Right renal pelvis (tissue), 4 donors: ENCODE measurements at places on chromosomes 3 and 15. TPM values are rescaled to one million over a fixed set of nuclear protein-coding genes. Genes with fewer than 3 reads are reported as not detected.

- DNase-seq = no peak
These were observed 40.4 kb downstream of the BHLHE40 start for GRCh38 chr3:5019411-5020241.

DNA sequence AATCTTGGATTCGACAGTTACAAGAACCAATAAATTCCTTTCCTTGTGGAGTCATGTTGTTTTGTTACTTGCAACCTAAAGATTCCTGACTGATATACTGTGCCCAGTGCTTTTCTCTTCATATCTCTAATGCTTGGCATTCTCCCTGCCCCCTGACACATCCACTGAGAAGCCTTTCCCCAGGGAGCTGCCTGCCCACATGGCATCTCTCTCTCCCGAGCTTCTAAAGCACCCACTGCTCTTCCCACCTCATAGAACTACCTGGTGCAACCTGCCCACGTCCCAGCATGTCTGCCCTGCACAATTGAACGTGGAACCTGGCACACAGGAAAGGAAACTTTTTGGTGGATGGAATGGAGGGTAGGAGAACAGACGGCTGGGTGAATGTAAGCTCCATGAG, 6.8 kb downstream of the CYP8B1 start:
- DNase-seq = no peak

- DNase-seq = no peak
These were observed 233.5 kb upstream of the ATP10A start for GRCh38 chr15:26096581-26096980.

The SLC24A5 gene
- 0.93 TPM for polyA plus RNA-seq

The SPINT1 gene
- 72.3 TPM for polyA plus RNA-seq

GRCh38 chr3:128416578-128417211, 50.0 kb downstream of the DNAJB8 start:
- DNase-seq = no peak

DNA sequence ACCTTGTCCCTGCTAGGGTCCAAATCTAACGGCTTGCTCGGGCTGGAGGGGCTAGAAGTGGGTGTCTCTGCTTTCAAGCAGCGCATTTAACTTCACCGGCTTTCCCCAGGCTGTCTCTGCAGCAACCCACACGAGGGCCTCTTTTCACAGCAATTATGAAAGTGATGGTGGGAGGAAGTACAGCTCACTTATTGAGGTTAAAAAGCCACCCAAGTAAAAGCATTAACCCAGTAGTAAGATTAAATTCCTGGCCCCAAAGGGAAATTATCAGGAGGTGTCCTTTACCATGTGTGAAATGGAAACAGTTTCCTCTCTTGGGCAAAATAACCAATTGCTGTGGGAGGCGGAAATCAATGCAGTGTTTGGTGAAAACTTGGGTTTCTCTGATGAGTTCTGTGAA, 41.1 kb downstream of the NGRN start:
- DNase-seq = no peak

The CCR1 gene
- 2.3 TPM for polyA plus RNA-seq

DNA sequence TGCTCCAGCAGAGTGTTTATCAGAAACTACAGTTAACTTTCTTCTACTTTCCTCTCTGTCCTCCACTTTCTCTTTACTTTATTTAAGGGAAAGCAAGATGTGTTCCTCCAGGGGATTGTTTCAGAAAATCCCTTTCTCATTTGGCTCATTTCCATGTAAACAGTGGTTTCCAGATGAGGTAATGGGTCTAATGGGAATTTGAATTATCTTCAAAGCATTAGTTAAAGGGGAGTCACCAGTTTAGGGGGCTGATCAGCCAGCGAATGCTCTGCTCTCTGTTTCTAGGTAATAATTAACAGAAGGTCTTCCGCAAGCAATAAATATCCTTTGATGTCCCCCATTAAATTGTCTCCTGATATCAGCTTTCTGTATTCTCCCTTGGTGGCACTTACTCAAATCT, 30.4 kb upstream of the ZNF639 start:
- DNase-seq = no peak

DNA sequence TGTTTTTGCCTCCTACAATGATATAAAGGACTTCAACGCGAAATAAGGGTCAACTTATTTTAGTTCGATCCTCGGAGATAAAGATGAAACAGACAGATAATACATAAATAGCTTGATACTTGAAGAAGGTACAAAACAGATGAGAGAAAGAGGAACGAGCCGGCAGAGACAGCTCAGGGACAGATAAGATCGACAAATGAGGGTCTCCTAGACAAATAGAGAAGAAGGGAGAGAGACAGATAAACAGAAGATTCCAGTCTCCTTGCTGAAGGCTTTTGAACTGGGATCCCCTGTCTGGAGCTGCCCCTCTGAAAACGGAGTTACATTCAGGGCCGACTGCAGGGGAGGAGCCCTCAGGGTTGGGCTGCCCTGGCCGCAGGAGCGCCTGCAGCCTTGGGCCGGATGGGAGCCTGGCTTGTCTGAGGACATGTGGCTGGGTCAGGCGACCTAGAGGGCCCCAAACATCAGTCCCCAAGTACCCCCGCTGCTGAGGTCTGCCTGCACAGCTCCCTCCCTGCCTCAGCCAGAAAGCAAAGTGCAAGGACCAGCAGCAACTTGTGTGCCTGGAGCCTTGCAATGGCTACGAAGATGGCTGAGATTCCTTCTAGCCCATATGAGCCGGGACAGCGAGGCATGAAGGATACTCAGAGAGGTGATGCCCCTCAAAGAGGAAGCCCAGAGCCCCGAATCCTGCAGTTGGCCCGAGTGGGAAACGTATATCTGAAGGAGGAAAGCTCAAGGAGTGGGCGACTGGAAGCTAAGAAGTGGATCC, 926 bp upstream of the SKOR1 start:
- DNase-seq = no peak

The TGM5 gene
- not detected for polyA plus RNA-seq

GRCh38 chr15:28106294-28107110, 7.4 kb upstream of the OCA2 start:
- DNase-seq = no peak

DNA sequence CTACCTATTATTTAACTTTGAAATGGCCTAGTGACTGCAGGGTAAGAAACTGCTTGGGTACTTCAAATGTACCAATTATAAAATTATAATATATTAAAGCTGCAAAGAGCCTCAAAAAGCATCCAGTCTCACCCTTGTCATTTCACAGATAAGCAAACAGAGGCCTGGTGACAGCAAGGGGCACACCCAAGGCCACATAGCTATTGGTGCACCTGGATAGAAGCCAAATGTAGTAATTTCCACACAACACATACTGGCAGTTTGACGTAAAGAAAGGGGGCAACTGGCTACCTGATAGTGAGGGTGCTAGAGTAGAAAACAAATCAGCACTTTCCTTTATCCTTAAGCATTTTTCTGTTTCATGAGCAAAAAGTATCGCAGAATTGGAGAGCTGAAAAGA, 51.1 kb downstream of the IFT57 start:
- DNase-seq = no peak

- no peak for DNase-seq
These were observed 41.8 kb downstream of the HOMER2 start for GRCh38 chr15:82910721-82911120.

DNA sequence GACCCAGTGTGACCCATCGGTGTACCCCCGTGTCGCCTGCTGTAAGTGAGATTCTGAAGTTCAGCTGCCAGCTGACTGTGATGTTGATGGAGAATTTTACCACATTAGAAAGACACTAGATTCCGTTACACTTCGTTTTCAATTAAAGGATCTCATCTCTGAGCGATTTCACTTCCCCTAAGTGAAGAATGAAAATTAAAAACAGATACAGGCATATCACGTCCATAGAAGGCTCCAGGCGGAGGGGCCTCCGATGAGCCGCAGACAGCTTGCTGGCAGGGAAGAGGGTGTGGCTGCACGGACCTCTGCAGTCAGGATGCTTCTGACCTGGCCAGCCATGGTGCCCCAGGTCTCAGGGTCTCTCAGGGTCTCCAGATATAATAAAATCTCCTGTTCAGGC, 6.6 kb upstream of the CPN2 start:
- no peak for DNase-seq

DNA sequence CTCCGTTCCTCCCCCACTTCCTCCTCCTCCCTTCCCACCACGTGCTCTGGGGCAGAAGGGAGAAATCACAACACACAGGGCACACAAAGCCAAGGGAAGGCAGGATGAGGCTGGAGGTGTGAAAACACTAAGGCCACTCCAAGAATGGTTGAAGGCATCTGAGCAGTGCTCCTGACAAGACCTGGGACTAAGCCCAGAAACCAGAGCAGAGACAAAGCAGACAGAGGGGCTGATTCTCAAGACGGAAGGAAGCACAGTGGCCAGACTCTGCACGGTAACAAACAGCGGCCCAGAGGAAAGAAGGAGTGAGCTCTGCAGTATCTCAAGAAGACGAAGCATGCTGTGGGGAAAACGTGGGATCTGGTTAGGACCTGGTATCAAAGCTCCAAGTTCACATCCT, 78.1 kb downstream of the ADCY5 start:
- DNase-seq = no peak

The CMTM7 gene
- 48.9 TPM for polyA plus RNA-seq

DNA sequence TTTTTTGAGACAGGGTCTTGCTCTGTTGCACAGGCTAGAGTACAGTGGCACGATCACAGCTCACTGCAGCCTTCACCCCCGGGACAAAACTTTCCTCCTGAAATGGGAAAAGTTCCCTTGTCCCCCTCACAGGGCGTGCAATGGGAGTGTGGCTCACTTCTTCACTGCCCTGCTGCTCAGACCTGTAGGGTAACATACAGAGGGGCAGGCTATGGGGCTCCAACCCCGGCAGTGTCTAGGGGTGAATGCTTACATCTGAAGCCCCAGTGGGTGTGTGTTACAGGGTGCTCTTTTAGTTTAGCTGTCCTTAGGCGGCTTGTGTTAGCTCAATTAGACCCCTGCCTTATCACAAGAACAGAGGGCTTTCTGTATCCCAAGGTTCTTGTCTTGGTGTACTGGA, 157.3 kb downstream of the RBPMS2 start:
- DNase-seq = no peak

DNA sequence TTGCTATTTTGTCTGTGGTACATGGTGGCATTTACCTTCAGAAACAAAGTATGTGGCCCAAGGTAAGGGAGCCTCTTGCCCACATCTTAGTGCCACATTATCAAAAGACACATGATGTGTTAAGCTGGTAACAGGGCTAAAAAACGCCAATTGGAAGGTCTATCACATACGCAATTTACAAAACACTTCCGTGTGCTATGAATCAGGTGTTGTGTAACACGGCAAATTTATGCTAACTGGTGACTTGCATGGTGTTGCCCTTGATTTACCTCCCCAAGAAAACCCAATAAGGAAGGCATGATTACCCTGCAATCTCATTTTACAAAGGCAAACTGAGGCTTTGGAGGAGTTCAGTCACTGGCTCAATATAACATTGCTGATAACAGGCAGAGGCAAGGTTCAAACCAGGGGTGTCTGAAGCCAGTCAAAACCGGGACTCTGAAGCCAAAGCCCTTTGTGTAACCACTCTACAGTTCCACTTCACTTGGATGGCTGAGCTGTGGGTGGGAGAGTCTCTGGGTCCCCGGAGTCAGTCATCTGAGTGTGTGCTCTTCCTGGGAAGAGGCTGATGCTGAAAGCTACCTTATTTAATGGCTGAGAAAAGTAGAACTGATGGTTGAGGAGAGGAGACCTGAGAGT, 103.9 kb upstream of the BCL6 start:
- DNase-seq = no peak

DNA sequence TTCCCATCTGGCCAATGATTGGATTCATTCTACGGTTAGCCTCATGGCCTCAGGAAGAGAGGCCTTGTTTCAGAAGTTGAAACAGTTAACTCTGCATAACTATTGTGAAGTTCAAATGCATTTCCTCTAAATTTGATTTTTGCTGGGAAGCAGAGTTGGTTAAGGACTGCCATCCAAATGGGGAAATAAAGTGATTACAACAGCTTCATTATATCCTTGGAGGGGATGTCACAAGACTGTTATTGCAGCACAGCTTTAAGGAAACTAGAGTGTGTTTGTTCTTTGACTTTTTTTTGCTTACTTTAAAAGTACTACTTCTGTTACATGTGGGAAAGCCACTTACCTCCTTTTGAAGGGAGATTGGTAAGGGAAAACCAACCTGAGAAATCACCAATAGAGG, 164.8 kb downstream of the AKAP13 start:
- DNase-seq = no peak

DNA sequence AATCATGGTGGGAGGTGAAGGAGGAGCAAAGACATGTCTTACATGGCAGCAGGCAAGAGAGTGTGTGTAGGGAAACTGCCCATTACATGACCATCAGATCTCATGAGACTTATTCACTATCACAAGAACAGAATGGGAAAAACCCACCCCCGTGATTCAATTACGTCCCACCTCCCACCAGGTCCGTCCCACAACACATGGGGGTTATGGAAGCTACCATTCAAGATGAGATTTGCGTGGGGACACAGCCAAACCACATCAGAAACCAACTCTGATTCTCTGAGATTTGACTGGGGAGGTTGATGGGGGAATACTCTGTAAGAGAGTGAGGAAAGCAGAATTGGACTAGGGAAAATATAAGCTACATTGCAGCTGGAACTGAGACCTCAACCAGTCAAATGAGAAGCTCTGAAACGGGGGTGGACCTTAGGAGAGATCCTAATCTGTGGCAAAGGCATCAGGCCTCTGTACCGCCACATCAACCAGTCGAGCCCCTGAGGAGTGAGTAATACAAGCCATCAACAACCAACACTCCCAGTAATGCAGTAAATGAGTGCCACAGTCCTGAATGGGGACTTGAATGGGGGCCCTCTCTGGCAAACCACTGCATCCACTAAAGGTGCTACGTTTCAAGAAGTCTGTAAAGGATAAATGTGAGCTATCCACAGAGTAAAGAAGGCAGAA, 207.9 kb upstream of the GADL1 start:
- no peak for DNase-seq

DNA sequence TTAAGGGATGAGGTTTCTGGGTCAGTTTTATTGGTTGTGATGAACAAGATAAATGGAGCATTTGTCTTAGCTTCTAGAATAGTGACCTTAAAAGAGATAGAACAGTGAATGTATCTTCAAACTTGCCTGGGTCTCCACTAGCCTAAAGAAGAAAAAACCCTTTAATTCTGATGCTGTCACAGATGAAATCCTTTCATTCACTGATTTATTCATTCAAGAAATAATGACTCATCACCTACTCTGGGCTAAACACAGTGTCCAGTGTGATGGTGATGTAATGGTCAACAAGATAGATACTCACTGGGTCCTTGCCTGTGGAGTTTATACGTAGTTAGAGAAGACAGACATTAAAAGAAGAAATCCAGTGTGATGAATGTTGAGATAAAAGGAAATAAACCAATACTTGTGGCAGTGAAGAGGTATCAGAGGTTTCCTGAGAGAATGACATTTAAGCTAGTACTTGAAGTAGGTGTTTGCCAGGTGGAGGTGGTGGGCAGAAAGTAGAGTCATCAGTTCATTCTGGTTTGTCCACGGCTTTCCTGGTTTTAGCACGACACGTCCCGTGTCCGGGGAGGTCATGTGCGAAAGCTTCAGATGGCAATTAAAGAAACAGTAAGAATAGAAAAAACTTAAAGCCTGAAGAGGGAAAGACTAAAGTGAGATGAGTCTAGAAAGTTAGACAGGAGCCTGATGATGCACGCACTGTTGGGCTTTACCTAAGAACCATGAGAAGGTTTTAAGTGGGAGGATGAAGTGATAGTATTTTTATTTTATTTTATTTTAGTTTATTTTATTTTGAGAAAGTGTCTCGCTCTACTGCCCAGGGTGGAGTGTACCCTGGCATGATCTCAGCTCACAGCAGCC, 18.5 kb downstream of the PAK2 start:
- no peak for DNase-seq

- DNase-seq = no peak
These were observed 120.5 kb downstream of the BBX start for GRCh38 chr3:107643038-107643883.
